ENCODE measurements at places on chromosomes 3 and 15.

DNA sequence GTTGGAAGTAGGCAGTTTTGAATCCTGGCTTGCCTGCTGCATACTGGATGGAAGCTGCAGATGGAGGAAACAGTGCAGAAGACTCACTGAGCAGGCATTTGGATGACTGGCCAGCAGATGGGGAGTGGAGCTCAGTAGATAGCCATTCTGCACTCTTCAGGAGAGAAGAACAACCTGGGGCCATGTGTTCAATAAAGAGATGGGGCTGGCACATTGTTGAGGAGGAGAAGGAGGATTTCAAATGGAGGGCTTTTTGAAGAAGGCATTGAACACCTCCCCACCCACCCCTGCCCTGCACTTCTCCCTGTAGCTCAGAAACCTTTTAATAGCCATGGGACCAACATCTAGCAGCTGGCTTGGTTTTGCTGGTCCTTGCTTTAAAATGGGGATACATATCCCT is 109.8 kb downstream of the CACNA1D start:
- no peak for DNase-seq

GRCh38 chr3:32818970-32819511 is 1.2 kb downstream of the TRIM71 start:
- no peak for DNase-seq

- no peak for DNase-seq
Measured at GRCh38 chr15:72339777-72340177, 19.8 kb upstream of the CELF6 start.

DNA sequence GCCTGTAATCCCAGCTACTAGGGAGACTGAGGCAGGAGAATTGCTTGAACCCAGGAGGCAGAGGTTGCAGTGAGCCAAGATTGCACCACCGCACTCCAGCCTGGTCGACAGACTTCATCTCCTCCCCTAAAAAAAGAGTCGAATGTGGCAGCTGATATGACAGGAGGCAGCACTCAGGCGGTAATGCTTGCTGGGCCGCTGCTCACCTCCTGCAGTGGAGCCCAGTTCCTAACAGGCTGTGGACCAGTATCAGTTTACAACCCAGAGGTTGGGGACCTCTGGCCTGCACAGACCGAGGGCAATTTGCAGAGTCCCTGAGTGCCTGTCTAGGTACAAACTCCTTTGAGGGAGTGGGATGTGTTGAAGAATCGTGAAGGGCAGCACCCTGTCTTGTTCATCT is 136.2 kb downstream of the SMAD6 start:
- DNase-seq: no peak

GRCh38 chr3:183375337-183375736 is 53.1 kb downstream of the MCF2L2 start:
- no peak for DNase-seq

DNA sequence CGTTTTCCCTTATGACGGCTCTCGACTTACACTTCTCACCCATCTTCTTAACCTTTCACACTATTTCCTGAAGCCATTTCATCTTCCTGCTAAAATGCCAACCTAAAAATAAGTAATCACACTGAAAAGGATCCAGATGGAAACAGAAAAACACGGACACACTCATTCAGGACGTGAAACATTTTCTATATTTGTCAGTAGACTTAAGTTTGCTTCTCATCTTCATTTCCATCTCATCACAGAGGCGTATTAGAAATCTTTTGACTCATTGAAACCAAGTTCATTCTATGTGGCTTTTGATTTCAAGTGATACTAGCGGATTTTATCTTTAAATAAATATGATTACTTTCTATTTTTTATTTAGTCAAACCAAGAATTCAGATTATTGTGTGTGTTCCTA is 27.4 kb upstream of the DLG1 start:
- DNase-seq: no peak

- no peak for DNase-seq
Measured at GRCh38 chr3:57170946-57171345, 5.8 kb upstream of the IL17RD start.

DNA sequence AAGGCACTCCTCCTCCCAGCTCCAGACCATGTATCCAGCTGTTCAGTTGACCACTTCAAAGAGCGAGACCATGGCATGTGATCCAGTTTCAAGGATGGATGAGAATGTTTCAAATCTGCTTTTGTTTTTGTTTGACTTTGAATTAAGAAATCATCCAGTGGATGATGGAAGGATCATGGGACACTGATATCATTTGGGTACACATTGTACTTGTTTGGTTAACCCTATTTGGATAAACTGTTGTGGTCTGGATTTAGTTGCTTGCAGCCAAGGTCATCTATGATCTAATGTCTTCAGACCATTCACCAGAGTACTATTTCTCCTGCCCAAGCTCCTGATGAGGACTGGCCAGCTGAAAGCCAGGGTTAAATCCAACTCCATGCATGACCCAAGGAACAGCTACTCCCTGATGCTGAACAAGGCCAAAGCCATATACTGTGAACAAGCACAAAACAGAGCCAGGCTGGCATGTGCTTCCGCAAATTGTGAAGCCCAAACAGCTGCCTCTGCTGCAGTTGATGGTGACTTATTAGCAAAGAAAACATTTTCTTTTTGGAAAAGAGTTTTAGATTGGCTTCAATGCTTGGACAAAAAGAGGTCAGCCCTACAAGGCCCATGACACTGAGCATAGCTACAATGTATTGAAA is 5.2 kb upstream of the ADAMTS17 start:
- no peak for DNase-seq

GRCh38 chr3:29409409-29409808 is 128.5 kb downstream of the RBMS3 start:
- no peak for DNase-seq

DNA sequence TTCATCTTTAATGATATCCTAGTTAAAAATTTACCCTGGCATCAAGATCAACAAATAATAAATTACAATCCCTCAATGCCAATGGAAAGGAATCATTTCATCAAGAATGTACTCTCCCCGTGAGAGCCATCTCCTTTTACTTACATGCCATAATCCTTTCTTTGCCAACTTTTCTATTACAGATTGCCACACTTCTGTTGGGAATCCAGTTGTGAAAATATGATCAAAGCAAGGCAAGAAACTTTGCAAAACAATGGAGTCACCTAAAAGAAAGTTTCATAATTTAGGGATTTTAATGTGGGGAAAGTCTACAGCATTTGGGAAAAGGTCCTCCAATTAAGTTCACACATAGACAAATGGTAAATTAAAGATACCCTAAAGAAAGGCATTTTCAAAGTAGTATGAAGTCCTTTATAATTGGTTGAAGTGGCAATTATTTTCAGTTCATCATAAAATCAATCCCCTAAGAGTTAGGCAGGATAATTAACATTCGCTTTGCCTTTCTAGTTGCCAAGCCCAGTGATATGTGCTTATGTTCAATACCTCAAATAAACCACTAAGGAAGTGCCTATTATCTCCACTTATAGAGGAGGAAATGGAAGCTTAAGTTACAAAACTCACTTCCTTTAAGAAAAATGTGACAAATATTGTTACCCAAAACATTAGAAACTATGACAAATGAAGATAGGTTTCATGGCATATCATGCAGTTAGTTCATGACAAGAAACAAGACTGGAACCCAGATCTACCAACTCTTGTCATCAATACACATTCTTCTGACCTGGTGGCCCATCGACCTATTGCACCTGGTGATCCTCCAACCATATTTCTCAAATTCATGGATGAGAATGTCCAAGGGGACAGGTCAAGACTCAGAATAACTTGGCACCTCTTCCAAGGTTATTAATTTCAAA is 49.1 kb downstream of the TRANK1 start:
- no peak for DNase-seq

- DNase-seq: no peak
Measured at GRCh38 chr3:106337116-106337515, 468.3 kb upstream of the CBLB start.

DNA sequence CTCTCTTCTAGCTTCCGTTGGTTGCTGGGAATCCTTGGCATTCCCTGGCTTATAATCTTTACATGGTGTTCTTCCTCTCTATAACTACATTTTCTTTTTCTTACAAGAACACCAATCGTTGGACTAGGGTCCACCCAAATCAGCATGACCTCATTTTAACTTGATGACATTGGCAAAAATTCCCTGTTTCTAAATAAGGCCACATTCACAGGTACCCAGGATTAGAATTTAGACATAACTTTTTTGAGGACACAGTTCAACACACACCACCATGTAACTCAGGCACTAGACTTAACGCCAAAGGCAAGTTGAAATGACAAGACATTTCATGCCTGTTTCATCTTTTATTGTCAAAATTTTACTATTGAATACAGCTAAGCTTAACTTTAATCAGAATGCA is 93.0 kb downstream of the NECTIN3 start:
- no peak for DNase-seq

DNA sequence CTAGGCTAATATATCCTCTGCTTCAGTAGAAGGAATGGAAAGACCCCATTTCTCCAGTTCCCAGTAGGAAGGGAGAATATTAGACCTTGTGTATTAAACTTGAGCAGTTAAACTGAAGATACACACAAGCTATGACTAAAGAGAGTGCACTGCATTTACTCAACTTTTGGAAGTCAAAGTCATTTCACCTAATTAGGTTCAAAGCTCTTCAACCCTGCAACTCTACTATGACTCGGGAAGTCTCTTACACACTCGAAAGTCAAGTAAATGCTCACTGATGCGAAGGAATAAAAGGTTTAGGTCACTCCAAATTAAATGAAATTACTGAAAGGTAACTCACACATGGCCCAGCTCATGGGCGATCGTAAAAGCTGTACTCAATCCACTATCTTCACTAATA is 33.8 kb downstream of the ADAMTS9 start:
- no peak for DNase-seq
